Progenitor cell of endocrine pancreas (in vitro differentiated cells): ENCODE measurements at places on chromosomes 6 and 20.

DNA sequence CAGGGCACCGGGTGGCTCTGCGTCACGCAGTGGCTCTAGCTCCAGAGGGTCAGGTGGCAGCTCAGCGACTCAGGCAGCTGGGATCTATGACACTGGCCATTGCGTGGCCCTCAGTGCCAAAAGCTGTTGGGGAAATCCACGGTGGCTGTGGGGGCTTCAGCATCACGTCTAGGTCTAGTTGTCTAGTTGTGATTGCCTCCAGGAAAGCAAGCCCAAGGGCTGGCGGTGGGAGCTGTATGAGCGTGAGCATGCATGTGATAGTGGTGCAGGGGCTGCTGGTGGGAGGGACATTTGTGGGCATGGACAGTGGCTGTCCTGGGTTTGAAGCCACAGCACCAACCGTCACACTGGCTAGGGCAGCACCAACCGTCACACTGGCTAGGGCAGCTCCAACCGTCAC lies 191.4 kb downstream of the THBS2 start:
- peaks cover 39% of the 10 kb centered on the region for H3K27me3 ChIP-seq
- H3K4me3 ChIP-seq, result no peak overlapping the region
- H3K4me1 ChIP-seq, result no peaks in the 10 kb centered on the region
- no peak overlapping the region for H3K27ac ChIP-seq
- DNase-seq, result no peak

GRCh38 chr6:79168695-79168980 lies 65.8 kb downstream of the HMGN3 start:
- peaks cover 21% of the 10 kb centered on the region for H3K4me1 ChIP-seq
- no peak overlapping the region for H3K27ac ChIP-seq
- no peak for DNase-seq

DNA sequence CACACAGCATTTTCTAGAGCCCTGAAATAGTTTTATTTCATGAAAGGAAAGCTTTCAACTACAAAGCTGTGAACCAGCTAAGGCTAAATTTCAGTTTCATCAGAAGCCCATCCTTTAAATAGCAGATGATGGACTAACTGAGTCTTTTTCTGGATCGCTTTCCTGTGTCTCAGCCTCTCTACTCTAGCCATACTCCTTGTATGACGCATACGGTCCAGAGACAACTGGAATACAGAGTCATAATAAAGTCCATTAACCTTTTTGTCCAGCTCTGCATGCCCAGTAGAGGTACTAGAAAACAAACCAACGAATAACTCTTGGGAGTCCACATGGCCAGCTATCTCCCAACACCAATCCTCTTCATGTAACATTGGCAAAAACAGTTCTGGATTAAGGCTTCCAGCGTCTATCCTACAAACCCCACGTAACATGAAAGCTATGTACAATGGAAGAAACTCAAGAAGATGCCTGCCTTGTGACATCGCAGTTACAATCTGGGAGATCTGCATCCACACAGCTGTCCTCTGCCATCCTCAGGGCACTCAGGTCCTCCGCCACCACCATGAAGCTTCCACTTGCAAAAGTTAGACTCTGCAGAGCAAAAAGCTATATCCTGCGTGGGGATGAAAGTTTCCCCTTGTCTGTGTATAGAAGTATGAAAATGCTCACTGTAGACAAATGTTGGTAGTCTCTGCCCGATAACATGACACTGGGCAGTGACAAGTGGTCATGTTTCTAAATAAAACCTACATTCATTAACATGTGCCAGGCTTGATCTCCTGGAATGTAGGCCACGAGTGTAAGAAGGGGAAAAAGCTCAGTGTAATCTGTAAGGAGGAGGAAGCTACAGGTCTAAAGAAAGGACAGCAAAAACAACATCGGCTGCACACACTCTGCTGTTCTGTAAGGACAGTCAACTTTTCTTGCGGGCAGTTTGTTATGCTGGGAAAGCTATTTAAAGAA lies 360.4 kb downstream of the ESR1 start:
- H3K27me3 ChIP-seq, result no peaks in the 10 kb centered on the region
- no peak overlapping the region for H3K27ac ChIP-seq
- H3K36me3 ChIP-seq, result peaks cover 3% of the 10 kb centered on the region
- H3K4me3 ChIP-seq, result no peak overlapping the region
- DNase-seq, result no peak

GRCh38 chr6:98812220-98812619 lies 22.2 kb upstream of the POU3F2 start:
- no peak for DNase-seq
- no peak overlapping the region for H3K4me3 ChIP-seq
- no peaks in the 10 kb centered on the region for H3K4me1 ChIP-seq
- no peaks in the 10 kb centered on the region for H3K27me3 ChIP-seq
- no peak overlapping the region for H3K27ac ChIP-seq

- peak overlapping the region; percentile 79 for H3K4me3 ChIP-seq
- peaks cover 9% of the 10 kb centered on the region for H3K27me3 ChIP-seq
- peaks cover 14% of the 10 kb centered on the region for H3K4me1 ChIP-seq
- no peak for DNase-seq
- no peak overlapping the region for H3K27ac ChIP-seq
Observed at GRCh38 chr6:69868252-69868804, 2.0 kb downstream of the COL19A1 start.

DNA sequence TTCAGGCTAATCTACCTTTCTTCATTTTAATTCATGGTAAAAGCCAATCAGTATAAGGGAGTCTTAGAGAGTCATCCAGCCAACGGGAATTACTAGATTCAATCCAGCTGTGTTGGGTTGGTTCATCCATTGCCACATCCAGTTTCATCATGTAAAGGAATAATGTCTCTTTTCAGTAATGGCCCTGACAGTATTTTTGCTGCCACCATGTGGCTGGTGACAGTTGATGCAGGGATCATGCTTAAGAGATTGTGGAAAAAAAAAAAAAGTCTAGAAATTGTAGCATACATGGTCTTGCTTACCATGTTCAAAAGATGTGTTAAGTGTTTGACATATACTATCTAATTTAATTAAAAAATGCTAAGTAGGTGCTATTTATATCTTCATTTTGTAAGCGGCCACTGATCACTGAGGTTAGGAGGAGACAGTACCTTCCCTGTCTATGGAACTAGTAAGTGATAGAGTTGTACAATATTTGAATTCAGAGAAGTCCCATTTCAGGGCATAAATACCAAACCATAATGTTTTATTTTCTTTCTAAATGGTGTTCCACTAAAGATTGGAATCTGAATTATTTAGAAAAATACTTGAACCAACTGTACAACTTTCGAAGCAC lies 135.9 kb downstream of the KHDRBS2 start:
- H3K27me3 ChIP-seq, result no peaks in the 10 kb centered on the region
- H3K36me3 ChIP-seq, result no peaks in the 10 kb centered on the region
- no peak overlapping the region for H3K4me3 ChIP-seq

- H3K27ac ChIP-seq, result no peak overlapping the region
- no peaks in the 10 kb centered on the region for H3K4me1 ChIP-seq
- DNase-seq, result no peak
- H3K36me3 ChIP-seq, result no peaks in the 10 kb centered on the region
- no peak overlapping the region for H3K4me3 ChIP-seq
- no peaks in the 10 kb centered on the region for H3K27me3 ChIP-seq
Observed at GRCh38 chr6:46393161-46393939, 97.9 kb downstream of the RCAN2 start.

- no peaks in the 10 kb centered on the region for H3K4me1 ChIP-seq
- no peak for DNase-seq
- no peaks in the 10 kb centered on the region for H3K27me3 ChIP-seq
- peaks cover 6% of the 10 kb centered on the region for H3K36me3 ChIP-seq
- no peak overlapping the region for H3K27ac ChIP-seq
- H3K4me3 ChIP-seq, result no peak overlapping the region
Observed at GRCh38 chr6:10740061-10740460, 7.5 kb upstream of the TMEM14B start.

GRCh38 chr6:149211046-149211571 lies 106.4 kb upstream of the TAB2 start:
- no peak overlapping the region for H3K27ac ChIP-seq
- peaks cover 3% of the 10 kb centered on the region for H3K4me1 ChIP-seq
- H3K27me3 ChIP-seq, result peaks cover 26% of the 10 kb centered on the region

- H3K27me3 ChIP-seq, result peaks cover 13% of the 10 kb centered on the region
- H3K4me3 ChIP-seq, result no peak overlapping the region
- H3K4me1 ChIP-seq, result peaks cover 2% of the 10 kb centered on the region
- no peak overlapping the region for H3K27ac ChIP-seq
Observed at GRCh38 chr20:61803416-61803914, 262.2 kb downstream of the TAF4 start.

DNA sequence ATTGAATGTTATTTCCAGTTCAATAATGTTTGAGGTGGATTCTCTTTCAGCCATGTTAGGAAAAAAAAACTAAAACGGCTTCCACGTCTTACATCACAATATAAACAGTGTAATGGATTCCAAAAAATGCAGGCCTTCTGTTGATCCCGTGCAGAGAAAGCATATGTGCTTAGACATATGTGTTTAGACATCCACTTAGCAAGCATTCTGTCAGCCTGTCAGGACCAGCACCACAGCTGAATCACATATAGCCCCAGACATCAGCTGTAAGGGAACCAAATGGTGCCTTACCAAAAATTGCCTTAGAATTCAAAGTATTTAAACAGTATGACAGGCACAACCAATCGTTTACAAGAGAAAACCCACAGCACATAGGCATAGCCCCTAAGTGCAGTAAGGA lies 304.9 kb downstream of the EYA4 start:
- H3K4me3 ChIP-seq, result no peak overlapping the region
- no peak for DNase-seq

GRCh38 chr20:1711826-1712601 lies 54.4 kb upstream of the SIRPG start:
- H3K27ac ChIP-seq, result no peak overlapping the region
- no peaks in the 10 kb centered on the region for H3K4me1 ChIP-seq
- peaks cover 36% of the 10 kb centered on the region for H3K27me3 ChIP-seq

GRCh38 chr6:159062976-159063375 lies 18.2 kb upstream of the TAGAP start:
- no peak overlapping the region for H3K4me3 ChIP-seq
- no peaks in the 10 kb centered on the region for H3K36me3 ChIP-seq

DNA sequence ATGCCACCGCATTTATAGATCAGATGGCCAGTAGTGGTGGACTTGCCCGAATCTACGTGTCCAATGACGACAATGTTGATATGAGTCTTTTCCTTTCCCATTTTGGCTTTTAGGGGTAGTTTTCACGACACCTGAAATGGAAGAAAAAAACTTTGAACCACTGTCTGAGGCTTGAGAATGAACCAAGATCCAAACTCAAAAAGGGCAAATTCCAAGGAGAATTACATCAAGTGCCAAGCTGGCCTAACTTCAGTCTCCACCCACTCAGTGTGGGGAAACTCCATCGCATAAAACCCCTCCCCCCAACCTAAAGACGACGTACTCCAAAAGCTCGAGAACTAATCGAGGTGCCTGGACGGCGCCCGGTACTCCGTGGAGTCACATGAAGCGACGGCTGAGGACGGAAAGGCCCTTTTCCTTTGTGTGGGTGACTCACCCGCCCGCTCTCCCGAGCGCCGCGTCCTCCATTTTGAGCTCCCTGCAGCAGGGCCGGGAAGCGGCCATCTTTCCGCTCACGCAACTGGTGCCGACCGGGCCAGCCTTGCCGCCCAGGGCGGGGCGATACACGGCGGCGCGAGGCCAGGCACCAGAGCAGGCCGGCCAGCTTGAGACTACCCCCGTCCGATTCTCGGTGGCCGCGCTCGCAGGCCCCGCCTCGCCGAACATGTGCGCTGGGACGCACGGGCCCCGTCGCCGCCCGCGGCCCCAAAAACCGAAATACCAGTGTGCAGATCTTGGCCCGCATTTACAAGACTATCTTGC lies 725 bp downstream of the EEF1A1 start:
- H3K36me3 ChIP-seq, result peaks cover 46% of the 10 kb centered on the region
- H3K4me1 ChIP-seq, result peaks cover 34% of the 10 kb centered on the region
- no peaks in the 10 kb centered on the region for H3K27me3 ChIP-seq
- peak overlapping the region; percentile 100 for H3K27ac ChIP-seq
- H3K4me3 ChIP-seq, result peak overlapping the region; percentile 99

DNA sequence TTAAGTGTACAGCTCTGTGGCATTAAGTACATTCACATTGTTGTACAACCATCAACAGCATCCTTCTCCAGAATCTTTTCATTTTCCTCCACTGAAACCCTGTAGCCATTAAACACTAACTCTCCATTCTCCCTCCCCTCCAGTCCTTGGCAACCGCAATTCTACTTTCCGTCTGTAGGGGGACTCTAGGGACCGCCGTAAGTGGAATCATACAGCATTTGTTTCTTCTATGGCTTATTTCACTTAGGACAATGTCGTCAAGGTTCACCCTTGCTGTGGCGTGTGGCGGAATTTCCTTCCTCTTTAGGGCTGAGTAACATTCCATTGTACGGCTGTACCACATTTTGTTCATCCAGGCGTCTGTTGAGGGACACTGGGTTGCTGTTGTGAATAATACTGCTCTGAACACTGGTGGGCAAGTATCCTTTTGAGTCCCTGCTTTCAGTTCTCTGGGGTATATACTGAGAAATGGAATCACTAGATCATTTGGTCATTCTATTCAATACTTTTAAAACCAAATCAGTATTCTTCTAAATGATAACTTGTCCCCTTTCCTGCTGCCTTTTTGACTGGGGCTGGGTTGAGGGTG lies 50.7 kb downstream of the PPP1R3G start:
- DNase-seq, result no peak
- H3K27ac ChIP-seq, result no peak overlapping the region
- H3K36me3 ChIP-seq, result peaks cover 7% of the 10 kb centered on the region
- H3K4me3 ChIP-seq, result no peak overlapping the region
- no peaks in the 10 kb centered on the region for H3K27me3 ChIP-seq

GRCh38 chr6:95186710-95187109 lies 390.6 kb upstream of the MANEA start:
- H3K27me3 ChIP-seq, result no peaks in the 10 kb centered on the region
- H3K4me3 ChIP-seq, result no peak overlapping the region
- no peak for DNase-seq
- no peak overlapping the region for H3K27ac ChIP-seq
- no peaks in the 10 kb centered on the region for H3K4me1 ChIP-seq

DNA sequence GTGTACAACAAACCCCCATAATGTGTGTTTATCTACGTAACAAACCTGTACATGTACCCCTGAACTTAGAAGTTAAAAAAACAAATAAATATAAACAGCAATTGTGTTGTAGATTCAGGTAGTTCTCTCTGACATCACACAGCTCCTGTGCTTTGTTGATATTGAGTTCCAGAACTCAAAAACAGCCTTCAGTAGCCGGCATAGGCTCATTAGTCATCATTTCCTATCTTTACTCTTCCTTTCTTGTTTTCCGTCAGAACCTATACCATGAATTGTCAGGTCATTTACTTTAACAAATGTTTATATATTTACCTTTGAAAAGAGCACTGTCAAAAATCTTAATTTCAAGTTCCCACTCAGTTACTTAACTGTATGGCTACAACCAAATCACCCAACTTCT lies 88.8 kb downstream of the ADTRP start:
- no peak for DNase-seq
- H3K4me1 ChIP-seq, result peaks cover 13% of the 10 kb centered on the region
- no peaks in the 10 kb centered on the region for H3K36me3 ChIP-seq
- no peak overlapping the region for H3K4me3 ChIP-seq
